ENCODE measurements at places on chromosomes 6 and 20. TPM values are rescaled to one million over a fixed set of nuclear protein-coding genes. Genes with fewer than 3 reads are reported as not detected.

The MYO6 gene
- 43.0 TPM for total RNA-seq

The FAM184A gene
- 11.2 TPM for total RNA-seq

The STX11 gene
- total RNA-seq, result 1.3 TPM

The MYT1 gene
- total RNA-seq, result 0.65 TPM

The TRAPPC3L gene
- total RNA-seq, result not detected

- no peak for DNase-seq
These were observed 226.9 kb downstream of the BCKDHB start for GRCh38 chr6:80333342-80333741.

- DNase-seq, result no peak
These were observed 4.2 kb downstream of the BEND6 start for GRCh38 chr6:56959094-56959493.

GRCh38 chr6:137665342-137665934, 171.2 kb upstream of the OLIG3 start:
- no peak for DNase-seq

DNA sequence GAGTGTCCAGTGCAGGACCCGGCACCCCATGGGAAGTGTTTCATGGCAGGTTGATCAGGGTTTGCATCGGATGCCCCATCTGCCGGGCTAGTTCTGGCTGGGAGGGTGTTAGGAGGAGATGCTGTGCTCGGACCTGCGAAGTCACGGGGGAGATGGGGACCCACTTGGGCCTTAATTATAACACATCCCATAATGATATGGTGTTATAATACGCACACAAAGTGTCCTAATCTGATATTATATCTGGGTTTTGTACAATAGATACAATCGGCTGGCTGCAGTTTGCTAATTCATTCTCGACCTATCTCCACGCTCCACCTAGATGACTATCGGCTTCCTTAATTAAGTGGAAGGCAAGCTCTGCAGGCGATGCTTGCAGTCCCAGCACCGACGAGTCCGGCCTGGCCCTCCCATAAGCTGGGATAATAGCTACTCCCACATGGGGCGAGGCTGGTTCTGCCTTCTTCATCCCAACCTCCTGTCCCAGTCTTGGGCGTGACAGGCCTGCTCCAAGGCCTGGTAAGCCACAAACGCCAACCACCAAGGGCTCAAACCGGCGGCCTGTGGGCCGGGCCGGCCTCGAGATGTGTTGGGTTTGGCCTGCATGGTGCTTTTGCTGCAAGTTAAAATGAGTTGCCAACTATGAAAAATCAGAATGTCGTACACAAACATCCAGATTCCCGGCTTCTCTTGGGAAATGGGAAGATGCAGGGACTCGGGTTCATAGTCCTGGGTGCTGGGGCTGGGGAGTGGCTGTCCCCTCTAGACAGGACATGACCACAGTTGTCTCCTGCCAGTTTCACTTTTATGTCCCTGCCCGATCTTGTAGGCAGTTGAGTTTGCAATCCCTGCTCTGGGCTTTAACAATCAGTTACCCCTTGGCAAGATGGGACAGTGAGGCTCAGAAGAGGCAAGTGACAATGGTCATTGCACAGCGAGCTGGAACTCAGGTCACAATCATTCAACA, 32.7 kb downstream of the CEBPB start:
- DNase-seq, result no peak

- no peak for DNase-seq
These were observed 76.3 kb downstream of the FARS2 start for GRCh38 chr6:5337573-5337972.

DNA sequence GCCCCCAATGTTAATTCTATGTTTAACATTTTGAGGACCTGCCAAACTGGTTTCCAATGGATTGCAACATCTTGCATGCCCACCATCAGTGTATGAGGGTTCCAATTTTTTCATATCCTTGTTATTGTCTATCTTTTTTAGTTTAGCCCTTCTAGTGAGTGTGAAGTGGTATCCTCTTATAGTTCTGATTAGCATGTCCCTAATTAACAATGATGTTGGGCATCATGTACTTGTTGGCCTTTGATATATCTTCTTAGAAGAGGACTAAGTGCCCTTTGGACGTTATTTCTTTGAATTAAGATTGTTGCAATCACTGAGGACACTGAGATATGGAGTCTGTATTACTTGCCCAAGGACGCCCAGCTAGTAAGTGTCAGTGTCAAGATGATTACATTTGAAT, 22.3 kb downstream of the GCNT2 start:
- no peak for DNase-seq

GRCh38 chr6:37511910-37512399, 12.3 kb upstream of the CCDC167 start:
- DNase-seq, result no peak

- DNase-seq, result no peak
These were observed 3.0 kb upstream of the LINC00237 start for GRCh38 chr20:21109144-21109543.

- DNase-seq, result no peak
These were observed 596.1 kb upstream of the CITED2 start for GRCh38 chr6:139970591-139970991.

GRCh38 chr20:38094373-38094891, 60.9 kb downstream of the RPRD1B start:
- no peak for DNase-seq

- no peak for DNase-seq
These were observed 527.0 kb upstream of the JARID2 start for GRCh38 chr6:14718861-14719260.

GRCh38 chr20:52991830-52992229, 19.7 kb downstream of the TSHZ2 start:
- no peak for DNase-seq

GRCh38 chr20:21643417-21643816, 62.0 kb upstream of the PAX1 start:
- DNase-seq, result no peak

GRCh38 chr20:11394145-11394833, 523.4 kb upstream of the BTBD3 start:
- DNase-seq, result no peak

DNA sequence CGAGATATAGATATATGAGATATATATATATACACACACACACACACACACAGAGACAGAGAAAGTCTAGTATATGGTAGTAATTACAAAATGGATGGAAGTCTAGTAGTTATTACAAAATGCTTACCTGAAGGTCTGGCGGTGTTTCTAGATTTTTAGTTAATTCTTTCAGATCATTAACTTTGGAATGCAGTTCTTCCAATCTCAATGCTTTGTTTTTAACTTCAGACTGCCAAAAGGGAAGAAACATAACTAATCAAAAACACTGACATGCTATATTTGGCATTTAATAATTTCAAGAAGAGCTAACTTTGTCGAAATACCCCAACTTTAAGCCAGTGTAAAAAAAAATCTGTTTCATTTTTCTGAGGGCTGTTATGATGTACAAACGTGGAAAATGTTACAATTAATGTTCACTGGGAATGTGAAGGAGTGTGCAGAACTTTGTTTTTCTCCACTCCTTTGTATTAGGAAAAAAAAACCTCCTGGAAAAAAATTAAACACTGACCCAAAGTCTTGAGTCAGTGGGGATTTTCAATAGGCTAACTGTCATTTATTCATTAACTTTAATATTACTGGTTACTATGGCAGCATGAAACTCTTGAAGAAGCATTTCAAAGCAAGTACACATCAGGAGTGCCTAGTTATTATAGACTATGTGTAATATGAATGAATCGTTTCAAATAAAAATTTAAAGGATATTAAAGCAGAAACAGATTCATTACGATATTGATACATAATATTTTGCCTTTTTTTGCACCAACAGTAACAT, 232.9 kb downstream of the SYNE1 start:
- DNase-seq, result no peak

DNA sequence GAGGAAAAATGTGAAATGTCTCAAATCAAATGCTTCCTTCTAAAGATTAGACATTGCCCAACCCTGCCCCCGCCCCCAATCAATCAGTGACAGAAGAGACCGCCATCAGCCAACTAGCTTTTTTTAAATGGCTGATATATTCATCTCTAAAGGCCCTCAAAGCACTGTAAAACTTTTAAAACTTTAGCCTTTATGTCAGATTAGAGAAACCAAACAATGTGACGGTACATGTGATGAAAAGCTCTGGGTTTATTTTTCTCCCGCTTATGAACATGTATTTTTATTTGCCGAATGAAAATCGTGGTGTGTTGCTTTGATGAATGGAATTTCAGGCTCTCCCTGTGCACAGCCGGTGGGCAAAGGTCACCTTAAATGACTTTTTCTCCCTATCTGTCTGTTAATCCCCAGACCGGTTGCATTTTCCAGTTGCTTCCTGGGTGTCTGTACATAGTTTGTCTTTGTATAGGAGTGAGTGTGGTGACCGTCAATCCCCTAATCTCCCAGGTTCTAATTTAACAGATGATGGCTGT, 38.5 kb downstream of the TBC1D7 start:
- DNase-seq, result peak; percentile 87

GRCh38 chr6:51474022-51474975, 613.1 kb downstream of the PKHD1 start:
- DNase-seq, result no peak

DNA sequence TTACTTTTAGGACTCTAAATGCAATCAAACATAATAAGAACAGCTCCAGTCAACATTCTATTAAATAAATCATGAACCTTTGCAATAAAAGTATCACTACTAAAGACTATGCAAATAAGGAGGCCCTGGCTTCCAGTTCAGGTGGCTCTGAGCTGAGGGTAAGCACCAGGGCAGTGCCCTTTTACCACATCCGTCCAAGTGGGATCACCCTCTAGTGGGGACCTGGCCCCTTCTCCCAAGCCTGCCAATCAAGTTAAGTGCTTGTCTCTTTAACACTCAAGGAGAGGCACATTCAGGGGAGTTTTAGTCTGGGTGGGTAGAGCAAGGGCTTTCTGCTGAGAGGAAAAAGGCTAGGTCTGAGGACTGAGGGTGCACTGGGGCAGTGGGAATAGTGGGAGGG, 161.4 kb downstream of the TMEM200A start:
- no peak for DNase-seq

DNA sequence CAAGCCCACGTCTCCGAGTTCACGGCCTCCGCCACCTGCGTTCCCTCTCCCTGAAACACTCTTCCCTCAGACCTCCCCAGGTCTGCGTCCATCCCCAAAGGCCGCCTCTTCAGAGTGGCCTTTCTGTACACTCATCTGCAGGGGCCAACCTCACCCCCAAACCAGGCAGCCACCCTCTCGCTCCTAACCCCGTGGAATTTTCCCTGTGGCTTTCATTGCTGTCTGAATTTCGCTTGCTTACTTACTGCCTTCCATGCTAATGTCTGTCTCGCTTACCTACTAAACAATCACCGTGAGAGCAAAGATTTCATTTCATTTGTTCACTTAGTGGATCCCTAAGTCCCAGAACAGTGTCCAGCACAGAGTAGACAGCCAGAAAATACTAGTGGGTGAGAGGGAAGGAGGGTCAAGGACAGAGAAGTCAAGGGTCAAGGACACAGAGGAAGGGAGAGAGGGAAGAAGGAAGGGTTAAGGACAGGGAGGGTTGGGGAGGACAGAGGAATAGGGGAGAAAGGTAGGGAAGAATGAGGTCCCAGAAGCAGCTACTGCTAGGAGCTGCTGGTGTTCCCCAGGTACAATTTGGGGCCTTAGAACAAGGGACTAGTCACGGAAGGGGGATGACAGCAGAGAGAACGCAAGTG, 114.7 kb downstream of the NFATC2 start:
- DNase-seq, result no peak

DNA sequence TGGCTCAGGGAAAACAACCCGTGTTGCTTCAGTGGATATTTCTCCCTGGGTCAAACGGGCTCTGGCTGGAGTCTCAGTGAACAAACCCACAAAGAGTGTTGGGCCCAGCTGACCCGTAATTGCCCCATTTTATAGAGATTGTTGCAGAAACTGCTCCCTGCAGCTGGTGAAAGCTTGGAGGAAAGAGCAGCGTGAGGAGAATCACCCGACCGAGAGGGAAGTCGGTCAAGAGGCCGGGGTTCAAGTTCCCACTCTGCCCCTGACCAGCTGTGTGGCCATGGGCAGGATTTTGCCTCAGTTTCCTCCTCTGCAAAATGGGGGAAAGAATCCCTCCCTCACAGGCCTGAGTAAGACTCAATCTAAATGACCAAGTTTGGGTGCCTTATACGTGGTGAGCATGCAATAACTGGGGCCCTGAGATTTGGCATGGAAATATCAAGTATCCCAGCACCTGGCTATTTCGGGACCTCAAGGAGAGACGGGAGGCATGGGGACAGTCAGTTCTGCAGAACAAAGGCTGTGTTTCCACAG, 1.7 kb upstream of the TGM2 start:
- no peak for DNase-seq
